ENCODE measurements at places on chromosomes 4 and X.
A peak's percentile ranks its signal among the peaks of the same experiment; 100 is the strongest.

- DNase-seq: peak; percentile 22
These were observed 56.0 kb downstream of the NUDT11 start for GRCh38 chrX:51440365-51440764.

- no peak for DNase-seq
These were observed 2759.2 kb downstream of the ARAP2 start for GRCh38 chr4:33485111-33485510.

DNA sequence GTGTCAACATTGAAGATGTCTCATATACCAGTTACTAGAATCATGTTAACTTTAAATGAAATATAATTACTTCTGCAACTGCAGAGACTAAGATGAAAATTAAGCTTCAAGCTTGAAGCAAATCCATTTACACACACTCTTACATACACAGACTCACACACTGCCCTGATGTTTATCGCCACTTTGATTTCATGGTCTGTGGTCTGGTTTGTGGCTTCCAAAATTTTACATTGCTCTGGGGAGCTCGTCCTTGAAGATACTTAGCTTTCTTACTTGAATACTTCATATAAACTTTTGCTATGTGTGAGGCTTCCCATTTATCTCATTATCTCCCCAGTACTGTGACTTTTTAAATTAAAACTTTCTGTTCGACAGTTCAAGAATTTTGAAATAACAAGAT is 35.8 kb downstream of the ARHGEF38 start:
- DNase-seq: no peak

DNA sequence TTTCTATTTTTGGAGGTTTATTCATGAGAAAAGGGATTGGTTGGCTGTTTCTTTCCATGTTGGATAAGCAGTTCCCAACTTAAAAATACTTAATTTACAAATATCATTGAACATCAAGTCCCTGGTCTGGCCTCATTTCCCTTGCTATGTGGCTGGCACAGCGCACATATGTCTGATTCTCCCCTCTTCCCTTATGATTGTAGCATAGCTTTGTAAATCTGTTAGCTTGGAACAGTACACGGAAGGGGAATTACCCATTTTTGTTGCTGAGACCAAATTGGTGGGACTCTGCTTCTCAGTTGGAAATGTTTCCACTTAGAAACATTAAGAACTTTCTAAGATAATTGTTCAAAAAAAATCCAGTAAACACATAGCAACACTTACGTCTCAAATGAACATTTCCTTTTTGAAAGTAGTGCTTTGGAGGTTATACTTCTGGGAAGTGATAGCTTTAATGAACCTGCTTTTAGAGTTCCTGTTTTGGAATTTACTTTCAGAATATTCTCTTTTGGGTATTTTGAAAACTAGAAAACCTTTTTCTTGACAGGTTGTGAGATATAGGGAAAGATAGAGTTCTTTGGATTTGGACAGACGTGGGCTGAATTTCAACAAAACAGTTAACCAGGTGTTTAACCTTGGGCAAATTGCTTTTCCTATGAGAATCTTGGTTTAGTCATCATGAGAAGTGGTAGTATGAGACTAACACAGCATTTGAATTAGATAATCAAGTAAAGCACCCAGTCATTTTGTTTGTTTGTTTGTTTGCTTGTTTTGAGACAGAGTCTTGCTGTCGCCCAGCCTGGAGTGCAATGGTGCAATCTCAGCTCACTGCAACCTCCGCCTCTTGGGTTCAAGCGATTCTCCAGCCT is 47.3 kb downstream of the STIM2 start:
- no peak for DNase-seq

DNA sequence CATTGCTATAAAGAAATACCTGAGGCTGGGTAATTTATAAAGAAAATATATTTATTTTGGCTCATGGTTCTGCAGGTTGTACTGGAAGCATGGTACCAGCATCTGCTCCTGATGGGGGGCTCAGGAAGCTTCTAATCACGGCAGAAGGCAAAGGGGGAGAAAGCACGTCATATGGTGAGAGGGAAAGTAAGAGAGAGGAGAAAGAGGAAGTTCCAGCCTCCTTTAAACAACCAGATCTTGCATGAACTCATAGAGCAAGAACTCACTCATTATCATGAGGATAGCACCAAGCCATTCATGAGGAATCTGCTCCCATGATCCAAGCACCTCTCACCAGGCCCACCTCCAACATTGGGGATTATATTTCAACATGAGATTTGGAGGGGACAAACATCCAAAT is 125.0 kb upstream of the GRPR start:
- DNase-seq: no peak

GRCh38 chr4:143017210-143017609 is 167.5 kb upstream of the USP38 start:
- DNase-seq: no peak

DNA sequence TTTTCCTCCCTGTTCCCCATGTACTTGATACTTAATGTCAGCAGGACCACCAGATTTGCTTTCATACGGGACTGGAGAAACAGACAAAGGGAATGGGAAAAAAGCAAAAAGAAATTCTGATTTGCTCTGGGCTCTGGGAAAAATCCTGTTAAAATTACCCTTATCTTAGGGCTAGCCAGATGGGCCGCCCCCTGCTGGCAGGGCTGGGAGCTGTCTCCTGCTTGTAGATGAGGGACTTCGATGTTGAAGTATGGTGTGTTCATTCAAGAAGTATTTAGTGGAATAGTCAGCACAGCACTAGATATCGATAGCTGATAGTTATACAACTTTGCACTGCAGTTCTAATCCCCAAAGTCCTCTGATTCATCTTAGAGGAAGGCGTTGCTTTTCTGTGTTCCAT is 45.8 kb downstream of the BCORL1 start:
- DNase-seq: peak; percentile 36

DNA sequence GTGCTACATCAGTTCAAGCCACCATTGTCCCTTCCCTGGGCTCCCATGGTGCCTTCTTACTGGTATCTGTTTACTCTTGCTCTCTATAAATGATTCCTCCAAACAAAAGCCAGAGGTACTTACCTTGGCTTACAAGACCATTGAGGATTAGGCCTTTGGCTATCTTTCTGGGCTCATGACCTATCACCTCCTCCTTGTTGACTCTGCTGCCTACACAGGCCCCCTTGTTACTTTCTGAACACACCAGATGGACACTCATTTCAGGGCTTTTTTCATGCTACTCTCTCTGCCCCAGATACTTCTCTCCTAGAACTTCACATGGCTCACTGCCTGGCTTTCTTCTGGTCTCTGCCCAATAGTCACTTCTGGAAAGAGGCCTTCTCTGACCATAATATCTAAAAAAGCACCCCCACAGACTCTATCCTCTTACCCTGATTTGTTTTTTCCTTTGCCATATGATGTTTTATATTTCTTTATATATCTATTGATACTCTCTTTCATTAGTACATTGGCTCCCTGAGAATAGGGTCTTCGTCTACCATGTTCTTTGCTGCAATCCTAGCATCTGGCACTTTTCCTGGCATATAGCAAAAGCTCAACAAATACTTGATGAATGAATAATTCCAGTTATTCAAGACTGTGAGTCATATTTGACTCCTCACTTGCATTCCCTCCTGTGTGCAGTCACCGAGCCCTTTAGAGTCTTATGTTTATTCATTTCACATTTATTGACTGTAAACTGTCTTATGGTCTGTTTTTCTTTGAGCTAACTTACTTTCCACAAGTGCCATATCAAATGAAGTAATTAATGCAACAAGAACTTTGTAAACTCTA is 27.1 kb upstream of the TAPT1 start:
- no peak for DNase-seq

- no peak for DNase-seq
These were observed 53.4 kb upstream of the COL25A1 start for GRCh38 chr4:109355835-109356234.

GRCh38 chr4:84622959-84623358 is 40.0 kb downstream of the CDS1 start:
- peak; percentile 28 for DNase-seq

- DNase-seq: peak; percentile 97
These were observed 72.5 kb downstream of the RAPGEF2 start for GRCh38 chr4:159175085-159175988.

GRCh38 chr4:86872135-86872534 is 20.1 kb downstream of the C4orf36 start:
- no peak for DNase-seq

- no peak for DNase-seq
These were observed 66.9 kb upstream of the NEIL3 start for GRCh38 chr4:177242651-177243286.

Data from GM23338 (cell line).